ENCODE measurements at places on chromosomes 5 and 9. TPM values are rescaled to one million over a fixed set of nuclear protein-coding genes. Genes with fewer than 3 reads are reported as not detected.
A peak's percentile ranks its signal among the peaks of the same experiment; 100 is the strongest.

GRCh38 chr9:101162231-101162630 is 133.7 kb downstream of the PLPPR1 start:
- H3K36me3 ChIP-seq, result no peaks in the 10 kb centered on the region
- H3K4me1 ChIP-seq, result peaks cover 8% of the 10 kb centered on the region
- no peak overlapping the region for H3K4me3 ChIP-seq
- H3K27ac ChIP-seq, result no peak overlapping the region

GRCh38 chr5:27598576-27598975 is 560.2 kb upstream of the CDH9 start:
- H3K4me3 ChIP-seq, result no peak overlapping the region
- H3K36me3 ChIP-seq, result no peaks in the 10 kb centered on the region
- no peaks in the 10 kb centered on the region for H3K4me1 ChIP-seq
- no peak overlapping the region for H3K27ac ChIP-seq
- DNase-seq, result no peak

GRCh38 chr9:87603854-87604490 is 106.3 kb downstream of the DAPK1 start:
- peaks cover 11% of the 10 kb centered on the region for H3K36me3 ChIP-seq
- H3K4me3 ChIP-seq, result no peak overlapping the region
- peaks cover 12% of the 10 kb centered on the region for H3K4me1 ChIP-seq
- DNase-seq, result no peak
- H3K27me3 ChIP-seq, result no peaks in the 10 kb centered on the region
- H3K27ac ChIP-seq, result no peak overlapping the region

GRCh38 chr5:29054694-29055093 is 2016.3 kb upstream of the CDH9 start:
- H3K27ac ChIP-seq, result no peak overlapping the region
- no peaks in the 10 kb centered on the region for H3K36me3 ChIP-seq
- no peak for DNase-seq

DNA sequence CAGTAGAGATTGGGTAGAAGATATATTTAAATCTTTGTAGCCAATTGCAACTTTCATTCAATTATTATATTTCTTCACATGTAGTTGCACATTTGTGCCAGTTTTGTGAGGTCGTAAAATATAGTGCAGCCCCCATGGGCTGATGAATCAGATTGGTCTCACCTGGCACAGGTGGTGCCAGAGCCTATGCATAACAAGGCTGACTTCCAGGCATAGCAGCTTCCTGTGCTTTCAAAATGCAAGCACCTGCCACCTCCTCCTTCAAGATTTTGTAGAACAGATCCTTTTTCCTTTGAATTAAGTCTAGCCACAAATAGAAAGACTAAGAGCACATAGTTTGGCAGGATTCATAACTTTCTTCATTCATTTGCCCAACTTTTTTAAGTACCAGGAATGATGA is 87.1 kb downstream of the STARD4 start:
- no peaks in the 10 kb centered on the region for H3K27me3 ChIP-seq
- no peak overlapping the region for H3K4me3 ChIP-seq
- DNase-seq, result no peak
- no peaks in the 10 kb centered on the region for H3K4me1 ChIP-seq
- no peaks in the 10 kb centered on the region for H3K36me3 ChIP-seq
- no peak overlapping the region for H3K27ac ChIP-seq

DNA sequence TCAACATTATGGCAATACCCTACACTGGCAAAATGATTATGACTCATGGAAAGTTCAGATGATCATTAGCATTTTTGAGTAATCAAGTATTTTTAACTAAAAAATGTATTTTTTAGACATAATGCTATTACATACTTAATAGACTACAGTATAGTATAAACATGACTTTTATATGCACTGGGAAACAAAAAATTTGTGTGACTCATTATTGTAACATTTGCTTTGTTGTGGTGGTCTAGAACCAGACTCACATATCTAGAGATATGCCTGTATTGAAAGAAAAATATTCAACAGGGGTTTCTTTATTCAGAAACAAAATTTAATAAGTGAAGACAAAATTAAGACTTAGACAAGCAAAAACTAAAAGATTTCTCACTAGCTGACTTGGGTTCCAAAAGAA is 385.3 kb upstream of the RIOK2 start:
- no peak overlapping the region for H3K4me3 ChIP-seq
- H3K4me1 ChIP-seq, result no peaks in the 10 kb centered on the region
- H3K27ac ChIP-seq, result no peak overlapping the region
- H3K27me3 ChIP-seq, result no peaks in the 10 kb centered on the region

DNA sequence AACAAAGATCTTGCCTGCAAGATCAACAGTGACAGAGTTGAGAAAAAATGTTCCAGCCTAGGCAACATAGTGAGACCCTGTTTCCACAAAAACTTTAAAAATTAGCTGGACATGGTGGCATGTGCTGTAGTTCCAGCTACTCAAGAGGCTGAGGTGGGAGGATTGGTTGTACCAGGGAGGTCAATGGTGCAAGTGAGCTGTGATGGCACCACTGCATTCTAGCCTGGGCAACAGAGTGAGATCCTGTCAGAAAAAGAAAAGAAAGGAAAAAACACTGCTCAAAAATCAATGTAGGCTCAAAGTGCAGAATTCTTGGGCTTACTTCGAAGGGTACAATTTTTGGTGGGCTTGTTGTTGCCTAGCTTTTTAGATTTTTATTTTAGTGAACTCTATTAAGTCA is 145.4 kb downstream of the PLPPR1 start:
- no peak overlapping the region for H3K27ac ChIP-seq
- H3K27me3 ChIP-seq, result no peaks in the 10 kb centered on the region
- no peaks in the 10 kb centered on the region for H3K4me1 ChIP-seq
- DNase-seq, result no peak
- H3K4me3 ChIP-seq, result no peak overlapping the region

- H3K27ac ChIP-seq, result no peak overlapping the region
- H3K36me3 ChIP-seq, result no peaks in the 10 kb centered on the region
- H3K4me1 ChIP-seq, result no peaks in the 10 kb centered on the region
- no peaks in the 10 kb centered on the region for H3K27me3 ChIP-seq
- DNase-seq, result no peak
- H3K4me3 ChIP-seq, result no peak overlapping the region
Observed at GRCh38 chr9:135186248-135187164, 99.0 kb downstream of the OLFM1 start.

DNA sequence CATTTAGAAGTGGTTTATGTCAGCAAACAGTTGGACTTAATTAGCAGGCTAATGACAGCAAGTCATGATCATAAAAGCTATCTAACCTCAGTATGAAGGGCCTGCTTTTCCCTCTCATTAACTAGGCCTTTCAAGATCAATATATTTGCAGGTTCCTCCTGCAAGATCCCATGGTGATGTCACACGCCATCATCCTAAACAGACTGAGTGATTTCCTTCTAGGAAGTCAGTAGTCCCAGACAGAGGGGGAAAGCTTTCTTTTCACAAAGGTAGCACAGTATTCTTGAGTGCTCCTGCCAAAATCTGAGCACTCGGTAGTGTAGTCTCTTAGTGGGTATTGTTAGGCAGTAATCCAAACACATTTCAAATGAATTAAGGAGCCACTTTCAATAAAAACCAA is 52.5 kb downstream of the UIMC1 start:
- H3K4me3 ChIP-seq, result no peak overlapping the region
- H3K27me3 ChIP-seq, result no peaks in the 10 kb centered on the region
- H3K4me1 ChIP-seq, result peaks cover 3% of the 10 kb centered on the region
- H3K36me3 ChIP-seq, result peaks cover 21% of the 10 kb centered on the region
- DNase-seq, result no peak

DNA sequence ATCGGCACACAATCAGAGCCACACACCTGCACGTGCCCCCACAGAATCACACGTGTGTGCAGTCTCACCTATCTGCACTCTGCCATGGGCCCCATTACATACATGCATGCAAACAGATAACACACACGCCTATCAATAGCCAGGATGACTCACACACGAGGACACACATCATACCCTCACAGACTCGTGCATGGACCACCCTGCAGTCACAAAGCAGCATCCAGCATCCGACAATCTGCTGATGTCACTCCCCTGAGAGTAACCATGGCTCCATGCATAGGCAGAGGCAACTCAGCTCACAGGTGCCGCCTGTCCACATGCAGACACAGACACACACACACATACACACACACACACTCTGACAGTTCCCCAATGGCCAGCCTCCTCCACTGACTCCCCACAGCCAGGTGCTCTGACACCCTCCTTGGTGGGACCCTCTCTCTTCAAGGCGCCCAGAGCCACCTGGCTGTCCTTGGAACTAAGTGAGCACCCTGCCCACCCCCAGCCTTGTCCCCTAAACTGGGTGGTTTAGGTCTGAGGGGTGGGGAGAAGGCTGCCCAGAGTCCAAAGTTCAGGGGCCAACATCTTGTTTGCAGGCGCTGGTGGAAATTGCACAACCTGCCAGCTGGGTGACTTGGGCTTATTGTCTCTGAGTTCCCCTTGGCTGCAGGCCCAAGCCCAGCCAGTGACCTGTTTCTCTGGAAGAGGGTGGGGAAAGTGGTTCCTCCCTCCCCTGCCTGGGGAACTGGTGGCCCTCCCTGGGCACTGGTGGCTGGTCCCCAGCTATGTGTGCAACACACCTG is 34.6 kb upstream of the NEK6 start:
- DNase-seq, result peak; percentile 76
- H3K27me3 ChIP-seq, result no peaks in the 10 kb centered on the region
- peaks cover 50% of the 10 kb centered on the region for H3K4me1 ChIP-seq
- H3K36me3 ChIP-seq, result no peaks in the 10 kb centered on the region

DNA sequence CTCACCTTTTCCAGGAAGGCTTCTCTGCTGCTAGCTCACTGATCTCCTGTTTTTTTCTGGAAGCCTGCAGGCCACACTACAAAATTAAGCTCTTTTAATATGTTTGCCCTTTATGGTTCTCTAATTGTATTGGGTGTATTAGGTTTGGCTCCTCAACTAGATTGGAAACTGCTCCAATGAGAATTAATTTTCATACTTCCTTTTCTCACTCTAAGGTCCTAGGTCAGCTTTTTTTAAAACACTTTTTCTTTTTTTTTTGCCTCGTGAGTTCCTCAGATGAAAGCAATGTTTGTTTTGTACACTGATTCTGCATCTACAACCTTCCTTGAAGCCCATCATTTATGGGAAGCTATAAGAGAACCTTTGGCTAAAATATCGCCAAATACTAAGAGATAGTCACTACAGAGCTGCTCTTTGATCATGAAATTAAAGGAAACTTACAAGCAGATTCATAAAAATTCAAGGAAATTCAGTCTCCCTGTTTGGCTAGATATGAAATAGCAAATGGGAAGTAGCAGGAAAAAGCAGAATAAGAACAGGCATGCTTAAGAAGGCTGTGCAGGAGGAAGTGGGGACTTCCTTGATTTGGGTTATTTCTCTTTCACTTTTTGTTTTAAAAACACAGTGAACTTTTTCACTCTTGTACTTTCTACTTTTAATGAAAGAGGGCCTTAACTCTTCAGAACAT is 55.2 kb upstream of the FYB1 start:
- H3K4me1 ChIP-seq, result no peaks in the 10 kb centered on the region
- DNase-seq, result no peak
- peak overlapping the region; percentile 53 for H3K27ac ChIP-seq

- H3K27me3 ChIP-seq, result no peaks in the 10 kb centered on the region
- no peak for DNase-seq
- peaks cover 4% of the 10 kb centered on the region for H3K4me1 ChIP-seq
- H3K27ac ChIP-seq, result no peak overlapping the region
- H3K4me3 ChIP-seq, result no peak overlapping the region
Observed at GRCh38 chr9:70868041-70868440, 253.4 kb downstream of the TRPM3 start.

DNA sequence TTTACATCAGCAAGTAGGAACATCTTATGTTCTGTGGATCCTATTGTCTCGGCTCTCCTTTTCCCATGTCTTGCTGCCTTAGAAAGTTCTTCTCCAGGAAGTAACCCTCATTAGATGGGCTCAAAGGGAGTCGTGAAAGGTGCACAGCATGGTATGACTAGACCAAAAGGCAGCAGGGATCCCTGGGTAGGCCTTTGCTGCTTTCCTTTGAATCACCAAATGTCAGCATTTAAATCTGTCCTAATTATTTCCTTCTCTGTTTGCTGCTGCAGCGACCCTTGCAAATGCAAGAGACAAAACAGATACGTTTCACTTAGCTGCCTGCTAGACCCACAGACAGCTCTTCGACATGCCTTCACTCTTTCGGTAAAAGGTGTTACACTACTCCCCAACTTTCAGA is 218.4 kb downstream of the ACTL7B start:
- H3K36me3 ChIP-seq, result no peaks in the 10 kb centered on the region
- no peaks in the 10 kb centered on the region for H3K4me1 ChIP-seq
- no peak overlapping the region for H3K4me3 ChIP-seq
- H3K27ac ChIP-seq, result no peak overlapping the region

DNA sequence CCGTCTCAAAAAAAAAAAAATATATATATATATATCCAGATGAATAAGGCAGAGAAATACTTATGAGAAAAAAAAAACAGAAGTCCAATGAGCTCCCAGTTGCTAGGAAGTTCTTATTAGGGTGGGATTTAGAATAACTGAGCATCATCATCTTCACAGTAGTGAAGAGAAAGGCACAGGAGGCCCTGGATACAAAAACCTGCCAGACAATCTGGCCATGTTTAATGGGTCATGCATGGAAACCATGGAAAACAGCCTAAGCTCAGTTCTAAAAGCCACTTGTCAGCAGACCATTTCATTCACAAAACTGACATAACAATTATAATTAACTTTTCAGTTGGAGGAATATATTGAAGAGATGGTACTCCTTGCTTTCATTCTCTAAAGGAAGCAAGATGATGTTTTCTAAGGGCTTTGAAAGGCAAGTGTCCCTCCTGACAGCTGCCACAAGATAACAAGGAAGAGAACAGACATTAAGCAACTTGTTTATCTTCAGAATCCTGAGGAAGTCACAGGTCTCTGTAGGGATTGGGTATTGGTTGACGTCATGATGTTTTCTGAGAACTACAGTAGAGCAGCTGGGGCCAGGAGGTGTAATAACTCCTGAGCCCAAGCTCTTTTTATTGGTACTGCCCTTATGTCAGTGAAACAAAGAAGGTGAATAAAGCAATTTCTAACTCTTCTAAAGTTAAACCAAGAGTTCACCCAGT is 463.1 kb downstream of the DMAC1 start:
- H3K4me1 ChIP-seq, result no peaks in the 10 kb centered on the region
- H3K4me3 ChIP-seq, result no peak overlapping the region
- H3K27me3 ChIP-seq, result no peaks in the 10 kb centered on the region

GRCh38 chr5:82586181-82586580 is 308.0 kb upstream of the RPS23 start:
- H3K4me3 ChIP-seq, result no peak overlapping the region
- H3K27ac ChIP-seq, result no peak overlapping the region
- no peaks in the 10 kb centered on the region for H3K27me3 ChIP-seq
- no peak for DNase-seq
- H3K36me3 ChIP-seq, result no peaks in the 10 kb centered on the region

GRCh38 chr9:73869264-73869663 is 627.9 kb upstream of the RORB start:
- no peaks in the 10 kb centered on the region for H3K4me1 ChIP-seq
- H3K4me3 ChIP-seq, result no peak overlapping the region
- no peaks in the 10 kb centered on the region for H3K36me3 ChIP-seq
- no peak overlapping the region for H3K27ac ChIP-seq

GRCh38 chr5:76209297-76209696 is 126.1 kb downstream of the SV2C start:
- H3K27ac ChIP-seq, result no peak overlapping the region
- H3K4me1 ChIP-seq, result no peaks in the 10 kb centered on the region
- no peak for DNase-seq
- no peaks in the 10 kb centered on the region for H3K27me3 ChIP-seq
- no peaks in the 10 kb centered on the region for H3K36me3 ChIP-seq
- H3K4me3 ChIP-seq, result no peak overlapping the region

The UIMC1 gene
- total RNA-seq, result 16.3 TPM

The BTNL3 gene
- not detected for total RNA-seq

The GABBR2 gene
- 0.23 TPM for total RNA-seq

The ADAMTSL2 gene
- 18.2 TPM for total RNA-seq

The ARL14EPL gene
- total RNA-seq, result not detected

The ADAM19 gene
- total RNA-seq, result 7.1 TPM

The CFAP157 gene
- total RNA-seq, result not detected

The PCDHB11 gene
- total RNA-seq, result 0.33 TPM

The DENND1A gene
- 22.0 TPM for total RNA-seq

The WNK2 gene
- 4.4 TPM for total RNA-seq

The PFN3 gene
- total RNA-seq, result not detected

The LOX gene
- total RNA-seq, result 1.0 TPM

Measured in liver (tissue), 10 donors.